ENCODE measurements at places on chromosomes 7 and 10. TPM values are rescaled to one million over a fixed set of nuclear protein-coding genes. Genes with fewer than 3 reads are reported as not detected.

LIPJ gene
- polyA plus RNA-seq = not detected

ANKRD1 gene
- 13.1 TPM for polyA plus RNA-seq

ZKSCAN1 gene
- 25.3 TPM for polyA plus RNA-seq

FAM25A gene
- polyA plus RNA-seq = not detected

EFCAB10 gene
- not detected for polyA plus RNA-seq

FEZF1 gene
- not detected for polyA plus RNA-seq

ADCYAP1R1 gene
- not detected for polyA plus RNA-seq

SGCE gene
- 72.3 TPM for polyA plus RNA-seq

DNA sequence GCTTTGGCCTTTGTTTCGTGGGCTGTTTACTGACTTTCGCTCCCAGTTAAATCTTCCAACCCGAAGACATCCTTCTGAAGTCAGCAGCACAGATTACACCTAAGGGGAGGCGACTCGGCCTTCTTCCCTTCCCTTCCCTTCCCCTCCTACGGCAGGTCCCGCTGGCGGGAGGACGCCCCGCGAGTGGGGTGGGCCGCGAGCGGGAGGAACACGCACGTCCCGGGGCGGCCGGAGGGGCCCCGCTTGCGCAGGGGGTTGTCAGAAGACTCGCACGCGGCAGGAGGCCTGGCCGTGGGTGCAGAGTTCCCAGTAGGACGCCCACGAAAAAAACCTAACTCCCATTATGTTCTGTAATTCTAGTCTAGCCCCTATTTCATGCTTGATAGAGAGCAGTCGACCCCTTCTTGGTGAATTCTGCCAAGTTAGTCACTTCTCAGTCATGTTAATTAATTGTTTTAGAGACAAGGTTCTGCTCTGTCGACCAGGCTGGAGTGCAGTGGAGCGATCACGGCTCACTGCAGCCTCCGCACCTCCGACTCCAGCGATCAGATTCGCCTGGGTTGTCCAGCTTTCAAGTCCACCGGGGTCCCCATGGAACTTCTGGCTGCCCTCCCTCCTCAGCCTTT lies 19.2 kb upstream of the ZNF32 start:
- no peak for DNase-seq

DNA sequence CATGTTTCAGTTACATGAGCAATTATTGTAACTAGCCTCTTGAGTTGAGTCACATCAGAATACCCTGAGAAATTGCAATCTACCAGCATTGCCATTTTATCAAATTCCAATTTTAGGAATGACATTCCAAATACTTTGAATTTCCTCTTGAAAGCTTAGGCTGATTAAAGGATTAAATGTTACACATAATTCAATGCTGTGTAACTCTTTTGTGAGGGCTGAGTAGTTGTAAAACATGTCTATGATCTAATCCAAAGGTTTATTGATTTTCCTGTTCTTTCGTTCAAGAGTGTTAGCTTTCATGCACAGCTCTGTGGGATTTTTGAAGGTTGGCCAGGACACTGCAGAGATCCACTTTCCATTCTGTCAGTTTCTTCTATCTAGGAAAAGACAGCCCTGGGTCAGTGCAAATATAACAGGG lies 193.1 kb downstream of the SORCS1 start:
- no peak for DNase-seq

- DNase-seq = peak; percentile 88
Measured at GRCh38 chr7:98771519-98771918, 98.3 kb downstream of the TMEM130 start.

- DNase-seq = no peak
Measured at GRCh38 chr10:107847620-107848019, 683.1 kb upstream of the SORCS1 start.

DNA sequence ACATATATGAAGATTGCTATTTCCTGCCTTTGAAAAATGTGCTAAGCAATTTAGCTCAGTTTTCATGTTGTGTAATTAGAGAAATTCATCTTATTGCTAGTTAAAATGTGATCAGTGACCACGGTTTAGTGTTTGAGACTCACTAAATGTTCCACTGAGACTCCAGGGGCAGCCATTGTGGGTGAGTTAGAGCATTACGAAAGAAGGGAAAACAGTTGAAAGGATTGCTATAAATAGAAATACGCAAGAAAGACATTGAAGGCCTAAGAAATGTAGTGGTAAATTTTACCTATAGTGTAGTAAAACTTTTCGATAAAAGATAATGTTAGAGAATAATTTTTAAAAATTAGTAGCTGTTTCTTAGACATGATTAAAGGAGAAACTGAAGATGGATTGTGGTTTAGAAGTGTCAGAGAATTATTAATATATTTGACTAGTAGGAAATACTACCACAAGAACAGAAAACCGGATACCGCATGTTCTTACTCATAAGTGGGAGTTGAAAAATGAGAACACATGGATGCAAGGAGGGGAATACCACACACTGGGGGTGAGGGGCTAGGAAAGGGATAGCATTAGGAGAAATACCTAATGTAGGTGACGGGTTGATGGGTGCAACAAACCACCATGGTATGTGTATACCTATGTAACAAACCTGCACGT lies 394.5 kb downstream of the SEMA3D start:
- peak; percentile 17 for DNase-seq

DNA sequence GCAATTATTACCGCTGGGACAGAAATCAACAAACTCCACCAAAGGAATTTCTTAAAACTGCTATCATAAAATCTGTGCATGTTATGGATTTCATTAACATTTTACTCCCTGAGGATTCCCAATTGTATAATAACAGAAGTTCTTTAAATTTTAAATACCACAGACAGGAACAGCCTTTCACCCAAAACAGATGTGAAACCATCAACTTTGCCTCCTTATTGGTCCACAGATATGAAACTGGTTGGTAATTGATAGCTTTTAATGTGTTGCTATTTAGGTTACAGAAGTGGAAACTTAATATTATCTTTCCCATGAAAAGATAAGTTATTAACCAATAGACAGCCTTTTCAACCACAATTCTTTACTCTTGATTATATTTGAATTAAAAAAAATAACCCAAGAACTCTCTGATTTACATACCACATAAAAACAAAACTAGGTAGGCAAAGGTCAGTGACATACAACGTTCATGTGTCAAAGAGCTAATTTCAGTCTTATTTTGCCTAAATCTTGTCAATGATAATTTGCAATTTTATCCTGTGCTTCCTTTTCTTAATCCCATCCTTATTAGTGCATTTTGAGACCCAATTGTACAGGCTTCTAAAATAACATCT lies 90.0 kb downstream of the NRP1 start:
- DNase-seq = no peak

DNA sequence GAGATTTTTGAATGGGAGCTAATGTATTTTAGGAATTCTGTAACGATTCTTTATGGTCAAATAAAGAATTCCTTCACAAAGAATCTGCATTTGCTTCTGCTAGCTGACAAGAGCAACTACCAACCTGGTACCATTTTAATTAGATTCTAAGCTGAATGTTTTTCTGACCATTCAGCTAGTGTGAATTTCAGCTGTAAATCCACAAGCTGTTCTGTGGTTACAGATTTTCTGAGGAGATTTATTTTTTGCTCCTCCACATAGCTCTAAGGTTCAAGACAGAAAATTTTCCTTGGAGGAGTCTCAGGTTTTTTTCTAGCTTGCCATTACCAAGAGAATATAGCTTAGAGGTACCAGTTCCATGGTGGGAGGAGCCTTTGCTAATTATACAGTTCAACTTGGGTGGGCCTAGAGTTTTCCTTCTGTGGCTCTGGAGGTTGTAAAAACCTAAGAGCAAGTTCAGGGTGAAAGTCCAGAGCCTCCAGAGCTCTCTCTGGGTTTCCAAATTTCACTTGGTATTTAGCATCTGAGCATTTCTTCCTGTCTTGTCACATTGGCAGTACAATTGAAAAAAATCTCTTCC lies 120.1 kb downstream of the JAZF1 start:
- no peak for DNase-seq

DNA sequence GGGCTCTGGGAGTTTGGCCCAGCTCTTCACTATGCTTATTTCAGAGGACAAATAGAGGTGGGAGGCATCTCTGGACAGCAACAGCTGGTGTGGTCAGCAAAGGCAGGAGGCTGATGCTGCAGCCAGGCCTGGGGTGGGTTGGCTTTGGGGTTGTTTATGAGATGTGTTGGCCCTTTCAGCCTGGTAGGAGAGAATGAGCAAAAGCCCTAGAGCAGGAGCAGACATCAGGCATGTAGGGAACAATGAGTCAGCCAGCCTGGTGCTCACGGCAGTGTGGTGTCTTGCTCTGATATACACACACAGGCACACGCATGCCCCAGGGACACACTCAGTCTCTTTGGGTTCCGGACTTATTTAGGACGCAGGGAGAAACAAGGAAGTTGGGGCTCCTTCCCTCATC lies 157.1 kb downstream of the PRKCQ start:
- DNase-seq = no peak

DNA sequence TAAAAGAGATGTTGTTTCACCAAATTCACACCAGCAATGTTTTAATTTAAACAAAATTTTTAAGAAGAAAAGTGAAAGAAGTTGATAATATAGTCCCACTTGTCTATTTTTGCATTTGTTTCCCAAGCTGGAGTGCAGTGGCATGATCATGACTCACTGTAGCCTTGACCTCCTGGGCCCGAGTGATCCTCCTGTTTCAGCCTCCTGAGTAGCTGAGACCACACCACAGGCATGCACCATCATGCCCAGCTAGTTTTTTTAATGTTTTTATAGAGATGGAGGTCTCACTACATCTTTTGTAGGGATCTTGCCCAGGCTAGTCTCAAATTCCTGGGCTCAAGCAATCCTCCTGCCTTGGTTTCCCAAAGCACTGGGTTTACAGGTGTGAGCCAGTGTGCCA lies 14.1 kb upstream of the NDUFA5 start:
- DNase-seq = peak; percentile 20

DNA sequence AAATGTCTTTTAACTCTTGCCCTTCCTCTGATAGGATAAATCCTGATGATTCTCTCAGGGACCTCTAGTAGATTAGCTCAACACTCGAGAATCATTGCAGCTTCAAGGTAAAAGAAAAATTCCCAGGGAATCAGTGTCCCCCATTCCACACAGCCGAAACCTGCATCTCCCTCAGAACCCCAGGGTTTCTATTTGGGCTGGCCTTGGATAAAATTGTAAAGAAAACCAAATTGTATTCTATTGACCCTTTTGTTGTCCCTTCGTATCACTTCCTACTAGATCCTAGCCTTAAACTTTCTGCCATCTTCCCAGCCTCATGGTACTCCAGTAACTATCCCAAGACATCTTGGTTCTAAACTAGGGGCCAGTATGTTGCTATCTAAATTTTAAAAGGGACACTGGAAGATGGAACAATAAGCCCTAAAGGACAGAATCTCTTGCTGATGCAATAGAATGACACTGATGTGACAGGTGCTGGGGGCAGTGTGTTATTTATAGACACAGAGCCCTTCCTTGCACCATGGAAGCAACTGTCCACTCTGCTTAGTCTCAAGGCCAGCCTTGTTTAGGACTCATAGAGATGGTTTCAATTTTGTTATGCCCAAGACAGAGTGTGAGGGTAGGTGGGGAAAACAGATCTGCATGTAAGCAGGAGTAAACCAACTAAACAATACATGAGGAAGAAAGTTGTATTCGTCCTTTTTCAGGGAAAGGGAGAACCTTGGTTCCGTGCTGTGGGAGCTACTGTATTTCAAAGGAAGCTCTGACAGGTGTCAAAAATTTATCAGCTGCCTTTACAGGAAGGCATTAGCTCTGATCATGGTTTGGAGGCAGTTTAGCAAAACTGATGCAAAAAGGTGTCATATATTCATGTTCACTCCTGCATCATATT lies 7.6 kb downstream of the ASB15 start:
- no peak for DNase-seq

DNA sequence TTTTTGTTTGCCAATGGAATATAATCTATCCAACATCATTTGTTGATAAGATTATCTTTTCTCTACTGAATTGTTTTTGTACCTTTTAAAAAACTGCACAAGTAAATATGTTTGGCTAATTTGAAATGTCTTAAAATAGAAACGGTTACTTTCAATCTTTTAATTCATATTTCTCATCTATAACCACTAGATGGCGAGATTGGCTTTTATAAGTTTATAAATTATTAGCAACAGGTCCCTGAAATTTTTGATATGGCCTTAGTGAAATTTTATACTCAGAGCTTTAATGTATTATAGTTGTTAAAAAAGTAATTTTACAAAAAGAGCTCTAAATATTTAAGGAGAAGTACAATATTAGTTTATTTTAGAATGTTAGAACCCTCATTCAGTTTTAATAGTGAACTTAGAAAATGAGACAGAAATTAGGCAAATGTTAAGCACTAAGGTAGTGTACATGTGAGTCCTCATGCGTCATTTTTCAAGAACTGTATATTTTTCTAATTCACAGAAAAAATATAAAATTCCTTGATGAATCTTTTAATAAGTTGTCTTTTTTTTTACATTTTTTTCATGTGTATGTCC lies 592.5 kb downstream of the ARL4A start:
- peak; percentile 55 for DNase-seq

DNA sequence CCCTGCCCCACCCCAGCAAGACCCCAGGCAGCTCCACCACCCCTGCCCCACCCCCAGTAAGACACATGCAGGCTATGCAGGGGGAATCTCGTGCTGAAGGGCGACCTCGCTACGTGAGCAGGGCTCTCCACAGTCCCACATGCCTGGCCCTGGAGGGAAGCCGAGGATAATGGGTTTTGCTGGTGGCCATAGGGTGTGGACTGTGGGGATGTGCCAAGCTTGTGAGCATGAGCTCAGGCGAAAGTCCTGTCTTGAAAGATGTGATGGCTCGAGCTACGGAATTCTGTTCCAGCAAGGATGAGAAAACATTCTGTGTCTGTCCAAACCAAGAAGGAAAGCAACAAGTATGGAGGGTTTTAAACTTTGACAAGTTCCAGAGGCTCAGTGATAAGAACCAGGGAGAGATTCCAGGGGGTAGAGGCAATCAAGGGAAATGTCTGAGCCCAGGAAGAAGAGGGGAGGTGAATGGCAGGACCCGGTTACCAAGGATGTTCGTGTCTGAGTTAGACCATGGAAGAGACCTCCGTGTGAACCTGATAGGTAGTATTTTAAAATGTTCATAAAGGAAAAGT lies 63.1 kb downstream of the PYROXD2 start:
- no peak for DNase-seq

- peak; percentile 60 for DNase-seq
Measured at GRCh38 chr10:80413271-80413996, 5.1 kb downstream of the PRXL2A start.

DNA sequence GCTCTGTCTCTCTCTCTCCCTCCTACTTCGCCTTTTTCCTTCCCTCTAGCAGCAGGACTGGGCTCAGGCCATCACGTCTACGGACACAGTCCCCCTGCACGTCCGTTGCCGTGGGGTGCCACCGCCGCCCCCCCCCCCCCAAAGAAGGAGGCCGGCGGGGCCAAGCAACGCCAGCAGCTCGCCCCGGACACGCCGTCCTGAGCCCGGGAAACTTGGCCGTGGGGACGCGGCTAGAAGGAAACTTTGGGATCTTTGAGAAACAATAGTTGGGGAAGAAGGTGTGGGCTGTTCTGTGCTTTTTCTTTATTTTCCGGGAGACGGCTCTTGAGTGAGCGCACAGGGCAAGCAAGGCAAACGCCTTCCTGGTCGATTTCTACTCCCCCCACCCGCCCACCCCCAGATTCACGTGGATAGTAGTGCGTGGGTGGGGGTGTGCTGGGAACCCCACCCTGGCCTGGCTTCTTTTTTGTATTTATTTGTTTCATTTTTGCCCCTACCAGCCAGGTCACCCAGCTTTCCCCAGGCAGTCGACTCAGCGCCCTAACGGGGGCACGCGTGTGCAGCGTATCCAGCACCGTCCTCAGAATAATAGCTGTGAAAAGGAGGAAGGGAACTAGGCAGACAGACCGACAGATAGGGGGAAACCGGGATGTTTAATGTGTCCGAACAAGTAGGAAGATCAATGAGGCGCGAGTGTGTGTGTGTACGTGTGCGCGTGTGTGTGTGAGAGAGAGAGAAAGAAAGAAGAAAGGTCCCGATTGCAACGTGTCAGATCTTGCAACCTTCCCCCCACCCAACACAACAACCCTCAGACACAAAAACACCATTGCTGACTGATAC lies 1.4 kb downstream of the MXI1 start:
- peak; percentile 60 for DNase-seq

Data from fibroblast of lung (primary cell).